ENCODE measurements at places on chromosomes 5 and 9. TPM values are rescaled to one million over a fixed set of nuclear protein-coding genes. Genes with fewer than 3 reads are reported as not detected.

DNA sequence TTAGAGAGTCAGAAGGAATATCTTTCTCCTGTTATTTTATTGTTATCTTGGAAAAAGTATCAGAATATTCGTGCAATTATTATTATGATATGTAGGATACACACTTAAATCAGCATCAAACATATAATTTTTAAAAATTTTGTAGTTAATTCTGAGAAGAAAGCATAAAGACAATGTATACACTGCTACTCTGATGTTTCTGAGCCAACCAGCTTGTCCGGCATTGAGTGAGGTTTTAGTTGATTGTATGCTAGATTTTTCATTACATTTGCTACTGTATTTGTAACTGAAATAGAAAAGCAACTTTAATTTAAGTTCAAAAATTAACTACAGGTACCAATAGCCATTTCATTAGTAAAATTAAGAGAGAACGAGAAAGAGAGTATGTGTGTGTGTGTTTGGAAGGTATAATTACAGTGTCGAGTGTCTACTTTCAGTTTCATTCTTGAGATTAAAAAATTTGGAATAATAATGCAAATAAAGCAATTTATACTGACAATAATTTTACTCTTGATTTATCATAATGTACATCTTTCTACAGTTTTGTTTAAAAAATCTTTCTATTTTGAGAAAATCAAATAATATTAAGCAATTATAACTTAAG is 160.4 kb upstream of the CDH12 start:
- no peaks in the 10 kb centered on the region for H3K4me1 ChIP-seq
- H3K27me3 ChIP-seq = no peaks in the 10 kb centered on the region
- no peak overlapping the region for H3K27ac ChIP-seq
- no peak for ATAC-seq
- no peaks in the 10 kb centered on the region for H3K36me3 ChIP-seq

Gene DMGDH
- 1.9 TPM for total RNA-seq

- H3K4me1 ChIP-seq = peaks cover 5% of the 10 kb centered on the region
- H3K36me3 ChIP-seq = peaks cover 19% of the 10 kb centered on the region
- ATAC-seq = no peak
- no peaks in the 10 kb centered on the region for H3K27me3 ChIP-seq
- no peak overlapping the region for H3K27ac ChIP-seq
Measured at GRCh38 chr9:112872019-112872418, 18.7 kb downstream of the SLC46A2 start.

DNA sequence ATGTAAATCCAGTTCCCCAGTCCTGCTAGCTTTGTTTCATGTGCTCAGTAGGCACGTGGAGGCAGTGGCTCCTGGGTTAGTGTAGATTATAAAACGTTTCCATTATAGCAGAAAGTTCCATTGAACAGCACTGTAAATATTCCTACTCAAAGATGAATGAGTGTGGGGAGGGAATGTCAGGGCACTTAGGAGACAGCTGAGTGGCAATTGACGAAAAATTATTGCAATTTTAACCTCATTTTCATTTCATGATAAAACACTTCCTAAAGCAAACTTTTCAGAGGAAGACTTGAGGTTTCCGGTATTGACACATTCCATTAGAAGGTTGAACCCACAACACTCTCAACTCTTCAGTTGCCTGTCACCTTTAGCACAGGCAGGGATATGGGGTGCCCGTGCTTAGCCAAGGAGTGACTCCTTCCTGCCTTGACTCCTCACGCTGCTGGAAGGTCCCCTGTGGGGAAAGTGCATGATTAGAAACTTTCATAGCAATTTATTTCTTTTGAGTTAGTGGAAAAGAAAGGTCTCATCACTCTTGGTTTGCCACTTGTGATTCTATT is 41.2 kb downstream of the SLC46A2 start:
- H3K27me3 ChIP-seq = no peaks in the 10 kb centered on the region
- peaks cover 15% of the 10 kb centered on the region for H3K36me3 ChIP-seq
- H3K4me1 ChIP-seq = peaks cover 5% of the 10 kb centered on the region
- peak; percentile 71 for ATAC-seq
- no peak overlapping the region for H3K27ac ChIP-seq

DNA sequence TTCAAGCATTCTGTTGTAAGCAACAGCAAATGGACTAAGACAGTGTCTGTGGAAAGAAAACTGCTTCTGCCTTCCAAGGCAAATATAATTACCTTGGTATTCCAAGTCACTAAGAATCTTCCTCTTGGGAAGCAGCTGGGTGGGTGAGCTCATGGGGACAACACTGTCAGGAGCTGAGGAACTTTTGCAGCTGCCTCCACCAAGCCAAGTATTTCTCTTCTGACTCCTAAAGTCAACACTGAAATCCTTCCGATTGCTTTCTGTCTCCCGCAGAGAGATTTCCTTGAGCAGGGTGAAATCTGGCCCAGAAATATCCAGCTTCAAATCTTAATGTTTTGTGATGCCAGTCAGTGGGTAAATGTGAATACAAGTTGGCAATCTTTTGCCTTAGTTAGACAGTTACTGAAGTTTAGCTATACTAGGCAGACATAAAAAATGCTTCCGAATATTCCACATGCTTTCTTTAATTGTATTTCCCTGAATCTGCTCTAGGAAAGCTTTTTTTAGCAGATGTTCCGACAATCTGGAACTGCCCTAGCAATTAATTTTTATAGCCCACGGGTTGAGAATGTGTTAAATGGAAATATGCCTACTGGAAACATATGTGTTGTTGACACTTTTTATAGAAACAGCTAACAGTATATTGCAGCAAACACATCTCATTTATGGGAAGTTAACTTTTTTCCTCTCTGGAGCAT is 369.9 kb upstream of the DAB2 start:
- ATAC-seq = no peak
- no peak overlapping the region for H3K27ac ChIP-seq
- H3K4me1 ChIP-seq = no peaks in the 10 kb centered on the region

Gene ARL15
- total RNA-seq = 6.8 TPM

DNA sequence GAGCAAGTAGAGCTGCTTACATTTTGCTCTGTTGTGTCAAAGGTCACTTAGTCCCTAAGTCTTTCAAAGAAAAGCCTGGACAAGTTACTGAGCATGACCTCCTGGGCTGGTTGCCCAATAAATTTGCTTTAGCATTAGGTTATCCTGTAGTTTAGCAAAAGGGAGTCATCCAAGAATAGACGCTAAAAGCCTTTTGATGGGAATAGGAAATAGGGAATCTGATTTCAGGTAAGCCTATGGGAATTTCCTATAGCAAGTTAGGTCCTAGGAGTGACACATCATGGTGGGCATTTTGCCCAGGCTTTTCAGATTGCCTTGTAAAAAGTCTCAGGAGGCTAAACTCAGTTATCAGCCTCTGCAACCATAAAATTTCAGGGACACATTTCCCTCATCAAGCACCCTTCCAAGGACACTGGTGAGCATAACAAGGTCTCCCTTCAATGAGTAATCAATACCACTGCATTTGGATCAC is 67.6 kb upstream of the RANBP3L start:
- H3K27me3 ChIP-seq = peaks cover 17% of the 10 kb centered on the region
- H3K4me1 ChIP-seq = peaks cover 5% of the 10 kb centered on the region
- no peak for ATAC-seq
- H3K4me3 ChIP-seq = no peak overlapping the region

DNA sequence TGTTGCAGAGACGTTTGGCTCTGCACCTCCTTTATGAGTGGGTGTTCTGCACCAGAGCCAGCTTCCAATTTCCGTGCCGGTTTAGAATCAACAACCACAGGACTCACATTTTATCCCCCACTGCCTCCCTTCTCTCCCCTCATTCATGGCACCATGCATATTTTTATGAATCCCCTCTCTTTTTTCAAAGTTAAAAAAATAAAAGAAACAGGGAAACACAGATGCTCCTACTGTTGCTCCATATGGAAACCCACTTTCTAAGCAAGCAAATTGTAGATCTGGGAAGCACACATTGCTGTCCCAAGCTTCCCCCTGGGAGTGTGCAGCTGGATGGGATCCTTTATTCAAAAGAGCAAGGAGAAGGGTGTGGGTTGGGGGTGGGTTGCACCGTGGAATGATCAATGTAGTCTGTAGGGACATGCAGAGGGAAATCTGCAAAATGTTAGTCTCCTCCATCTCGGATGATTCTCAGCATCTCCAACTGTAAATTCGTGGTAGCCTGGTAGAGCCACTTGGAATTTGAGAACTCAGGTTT is 410.0 kb upstream of the ADAMTSL1 start:
- no peaks in the 10 kb centered on the region for H3K36me3 ChIP-seq
- no peaks in the 10 kb centered on the region for H3K4me1 ChIP-seq
- H3K27me3 ChIP-seq = no peaks in the 10 kb centered on the region
- no peak overlapping the region for H3K27ac ChIP-seq
- no peak for ATAC-seq
- no peak overlapping the region for H3K4me3 ChIP-seq

Gene PLPP7
- total RNA-seq = not detected

DNA sequence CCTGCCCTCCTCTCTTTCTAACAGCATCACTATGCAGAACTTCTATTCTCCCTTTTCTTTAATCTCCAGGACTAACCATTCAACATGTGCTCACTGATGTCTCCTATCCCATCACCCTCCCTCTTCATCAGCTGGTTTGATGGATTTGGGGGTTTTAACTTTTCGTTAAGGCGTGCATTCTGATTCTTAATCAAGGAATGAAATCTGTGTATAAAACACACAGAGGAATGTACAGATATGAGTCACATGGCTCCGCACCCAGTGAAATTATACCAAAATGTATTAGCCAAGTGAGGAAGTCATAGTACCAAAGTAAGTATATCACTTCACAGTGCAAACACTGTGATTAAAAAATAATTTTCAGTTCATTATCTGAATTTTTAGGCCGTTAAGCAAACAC is 35.2 kb downstream of the MARCHF11 start:
- ATAC-seq = no peak
- no peak overlapping the region for H3K27ac ChIP-seq
- H3K4me1 ChIP-seq = no peaks in the 10 kb centered on the region
- H3K36me3 ChIP-seq = no peaks in the 10 kb centered on the region
- peaks cover 6% of the 10 kb centered on the region for H3K27me3 ChIP-seq

- no peak overlapping the region for H3K27ac ChIP-seq
- ATAC-seq = no peak
- no peak overlapping the region for H3K4me3 ChIP-seq
- H3K4me1 ChIP-seq = no peaks in the 10 kb centered on the region
- no peaks in the 10 kb centered on the region for H3K36me3 ChIP-seq
Measured at GRCh38 chr5:38317868-38318267, 59.5 kb downstream of the EGFLAM start.

- peaks cover 8% of the 10 kb centered on the region for H3K27me3 ChIP-seq
- no peaks in the 10 kb centered on the region for H3K4me1 ChIP-seq
Measured at GRCh38 chr5:88964831-88965230, 81.8 kb upstream of the MEF2C start.

GRCh38 chr5:38187532-38187931 is 70.8 kb upstream of the EGFLAM start:
- no peak for ATAC-seq
- H3K4me3 ChIP-seq = no peak overlapping the region
- H3K27me3 ChIP-seq = peaks cover 12% of the 10 kb centered on the region
- H3K4me1 ChIP-seq = no peaks in the 10 kb centered on the region
- no peak overlapping the region for H3K27ac ChIP-seq
- no peaks in the 10 kb centered on the region for H3K36me3 ChIP-seq

DNA sequence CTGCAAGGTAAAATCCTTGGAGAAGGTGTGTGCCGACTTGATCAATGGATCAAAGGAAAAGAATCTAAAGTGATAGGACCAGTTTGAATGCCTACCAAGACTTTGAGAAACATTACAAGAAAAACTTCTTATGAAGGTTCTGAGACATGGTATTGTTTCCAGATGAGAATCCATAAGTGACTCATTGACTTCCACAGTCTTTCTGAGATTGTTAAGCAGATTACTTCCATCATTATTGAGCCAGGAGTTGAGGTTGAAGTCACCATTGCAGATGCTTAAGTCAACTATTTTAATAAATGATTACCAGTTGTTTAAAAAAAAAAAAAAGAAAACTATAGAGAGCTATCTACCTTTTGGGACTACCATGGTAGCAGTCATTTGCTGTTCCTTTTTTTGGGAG is 7.0 kb downstream of the LNPEP start:
- H3K27ac ChIP-seq = no peak overlapping the region
- no peaks in the 10 kb centered on the region for H3K27me3 ChIP-seq
- no peak for ATAC-seq

Gene CNTFR
- total RNA-seq = not detected

DNA sequence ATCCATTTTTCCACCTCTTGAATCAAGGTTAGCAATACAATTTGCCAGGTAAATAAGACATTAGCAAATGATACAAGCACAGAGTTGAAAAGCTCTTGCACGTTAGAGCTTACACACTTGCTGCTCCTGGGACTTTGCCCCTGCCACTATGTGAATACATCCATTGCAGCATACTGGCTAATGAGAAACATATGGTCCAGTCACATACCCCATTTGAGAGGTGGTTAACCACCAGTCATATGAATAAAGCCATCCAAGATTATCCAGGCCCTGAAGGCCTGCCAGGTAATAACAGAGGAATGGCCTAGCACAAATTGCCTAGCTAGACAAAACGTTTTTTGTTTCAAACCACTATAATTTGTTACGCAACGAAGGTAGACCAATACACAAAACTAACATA is 45.8 kb upstream of the FTMT start:
- ATAC-seq = no peak
- no peak overlapping the region for H3K4me3 ChIP-seq
- no peaks in the 10 kb centered on the region for H3K27me3 ChIP-seq

GRCh38 chr5:74042959-74043358 is 417.0 kb downstream of the ARHGEF28 start:
- ATAC-seq = no peak
- H3K27me3 ChIP-seq = peaks cover 10% of the 10 kb centered on the region
- H3K4me1 ChIP-seq = no peaks in the 10 kb centered on the region

Gene CTXN3
- total RNA-seq = not detected

Gene SPATA31C1
- not detected for total RNA-seq

- no peak for ATAC-seq
- H3K27ac ChIP-seq = no peak overlapping the region
- H3K27me3 ChIP-seq = no peaks in the 10 kb centered on the region
Measured at GRCh38 chr9:79807971-79808370, 236.2 kb downstream of the TLE4 start.

DNA sequence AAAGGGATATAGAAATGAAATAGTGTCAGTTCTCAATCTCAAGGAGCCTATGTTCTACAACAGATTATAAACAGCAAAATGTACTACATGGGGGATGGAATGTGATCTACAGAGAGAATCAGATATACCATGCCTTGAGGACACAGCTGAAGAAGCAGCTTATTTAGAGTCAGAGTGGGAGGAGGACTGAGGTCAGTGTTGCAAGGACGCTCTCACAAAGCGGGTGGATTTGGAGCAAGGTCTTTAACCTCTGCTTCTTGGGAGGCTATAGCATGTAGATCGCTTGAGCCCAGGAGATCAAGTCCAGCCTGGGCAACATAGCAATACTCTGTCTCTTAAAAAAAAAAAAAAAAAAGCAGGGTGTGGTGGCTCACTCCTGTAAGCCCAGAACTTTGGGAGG is 32.8 kb upstream of the PLIN2 start:
- ATAC-seq = no peak
- peak overlapping the region; percentile 78 for H3K27ac ChIP-seq
- no peaks in the 10 kb centered on the region for H3K36me3 ChIP-seq
- peaks cover 23% of the 10 kb centered on the region for H3K4me1 ChIP-seq

DNA sequence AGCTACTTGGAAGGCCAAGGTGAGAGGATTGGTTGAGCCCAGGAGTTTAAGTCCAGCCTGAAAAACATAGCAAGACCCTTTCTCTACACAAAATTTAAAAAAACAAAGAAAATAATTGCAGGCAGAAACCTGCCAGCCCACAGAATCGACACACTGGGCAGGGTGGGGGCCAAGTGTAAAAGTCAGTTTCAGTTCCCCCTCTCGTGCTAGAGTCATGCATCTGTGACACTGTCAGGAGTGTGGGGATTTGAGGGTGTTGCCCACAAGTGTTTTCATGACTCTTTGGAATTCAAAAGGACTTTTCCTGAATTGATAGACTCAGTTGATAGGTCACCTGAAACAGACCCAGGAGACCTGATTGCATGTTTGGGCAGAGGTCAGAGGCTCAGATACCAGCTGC is 47.6 kb downstream of the PRRC2B start:
- peaks cover 100% of the 10 kb centered on the region for H3K36me3 ChIP-seq
- H3K27ac ChIP-seq = peak overlapping the region; percentile 63
- peaks cover 14% of the 10 kb centered on the region for H3K4me1 ChIP-seq
- ATAC-seq = no peak
- H3K27me3 ChIP-seq = no peaks in the 10 kb centered on the region
- H3K4me3 ChIP-seq = no peak overlapping the region
